ENCODE measurements at places on chromosomes 6 and 20. TPM values are rescaled to one million over a fixed set of nuclear protein-coding genes. Genes with fewer than 3 reads are reported as not detected.

DNA sequence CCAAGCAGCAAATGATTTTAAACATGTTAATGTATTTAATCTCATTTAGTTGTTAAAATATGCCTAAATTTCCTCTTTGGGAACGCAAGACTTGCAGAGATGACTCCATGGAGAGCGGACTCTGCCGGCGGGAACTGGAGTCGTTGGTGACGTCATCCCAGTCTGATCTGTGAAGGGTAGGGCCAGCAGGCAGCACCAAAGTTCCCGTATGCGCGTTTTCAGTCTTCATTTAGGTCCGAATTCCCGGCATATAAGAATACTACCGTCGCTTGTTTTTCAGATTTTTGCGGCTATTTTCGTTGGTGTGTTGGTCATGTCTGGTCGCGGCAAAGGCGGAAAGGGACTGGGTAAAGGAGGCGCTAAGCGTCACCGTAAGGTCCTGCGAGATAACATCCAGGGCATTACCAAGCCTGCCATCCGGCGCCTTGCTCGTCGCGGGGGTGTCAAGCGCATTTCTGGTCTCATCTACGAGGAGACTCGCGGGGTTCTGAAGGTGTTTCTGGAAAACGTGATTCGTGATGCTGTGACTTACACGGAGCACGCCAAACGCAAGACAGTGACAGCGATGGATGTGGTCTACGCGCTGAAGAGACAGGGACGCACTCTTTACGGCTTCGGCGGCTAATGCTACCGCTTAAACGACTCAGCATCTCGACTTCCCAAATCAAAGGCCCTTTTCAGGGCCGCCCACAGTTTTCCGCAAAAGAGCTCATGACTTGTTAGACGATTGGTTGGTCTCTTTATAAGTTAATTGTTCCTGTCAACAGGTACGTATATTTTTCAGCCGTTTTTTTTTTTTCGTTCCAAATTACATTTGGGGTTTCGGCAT lies 117.3 kb downstream of the HFE start:
- DNase-seq: peak; percentile 84

Gene TRIM26
- total RNA-seq: 79.3 TPM

GRCh38 chr20:38167851-38168760 lies 3.0 kb upstream of the TGM2 start:
- no peak for DNase-seq

Gene HSPA12B
- total RNA-seq: not detected
